ENCODE measurements at places on chromosomes 2 and 18.
A peak's percentile ranks its signal among the peaks of the same experiment; 100 is the strongest.

- DNase-seq, result no peak
Observed at GRCh38 chr2:206482123-206482522, 38.8 kb downstream of the ADAM23 start.

DNA sequence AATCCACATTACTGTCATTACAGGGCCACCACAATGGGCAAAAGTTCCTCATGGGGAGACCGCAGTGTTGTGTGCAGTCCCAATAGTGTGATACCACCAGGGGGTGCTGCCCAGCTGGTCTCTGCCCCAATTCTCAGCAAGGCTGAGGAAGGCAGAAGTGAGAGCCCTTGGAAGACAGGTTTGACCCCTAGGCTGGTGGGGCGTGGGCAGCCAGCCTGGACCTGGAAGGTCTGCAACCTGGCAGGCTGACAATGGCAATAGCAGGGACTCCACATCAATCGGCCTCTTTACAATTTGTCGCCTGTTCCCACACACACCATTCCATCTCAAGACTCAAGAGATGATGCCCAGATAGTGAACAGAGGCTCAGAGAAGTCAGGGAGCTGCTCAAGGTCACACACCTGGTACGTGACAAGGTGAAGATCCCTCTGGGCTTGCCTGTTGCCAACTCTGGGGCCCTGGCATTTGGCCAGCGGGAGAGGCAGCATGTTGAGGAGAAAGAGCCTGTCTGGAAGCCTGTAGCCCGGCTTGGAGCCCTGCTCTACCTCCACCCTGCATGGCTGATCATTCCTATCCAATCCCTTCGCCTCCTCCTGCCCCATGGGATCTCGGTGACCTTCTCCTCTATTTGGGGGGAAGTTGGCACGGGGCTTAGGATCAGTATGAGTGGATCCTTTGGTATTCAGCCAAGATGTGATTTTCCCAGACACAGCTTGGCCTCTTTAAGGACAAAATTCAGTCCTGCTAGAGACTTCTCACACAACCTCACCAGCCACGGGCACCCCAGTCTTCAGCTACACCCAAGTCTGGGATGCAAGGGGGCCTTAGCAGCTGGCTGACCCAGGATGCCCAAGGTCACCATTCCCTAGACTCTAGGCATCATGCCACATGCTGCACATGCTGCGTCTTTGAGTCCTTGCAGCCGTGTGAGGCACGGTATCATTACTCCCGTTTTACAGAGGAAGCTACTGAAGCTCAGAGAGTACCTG, 2.9 kb upstream of the ATOH8 start:
- DNase-seq, result no peak

- DNase-seq, result no peak
Observed at GRCh38 chr2:6626401-6627012, 239.2 kb downstream of the CMPK2 start.

DNA sequence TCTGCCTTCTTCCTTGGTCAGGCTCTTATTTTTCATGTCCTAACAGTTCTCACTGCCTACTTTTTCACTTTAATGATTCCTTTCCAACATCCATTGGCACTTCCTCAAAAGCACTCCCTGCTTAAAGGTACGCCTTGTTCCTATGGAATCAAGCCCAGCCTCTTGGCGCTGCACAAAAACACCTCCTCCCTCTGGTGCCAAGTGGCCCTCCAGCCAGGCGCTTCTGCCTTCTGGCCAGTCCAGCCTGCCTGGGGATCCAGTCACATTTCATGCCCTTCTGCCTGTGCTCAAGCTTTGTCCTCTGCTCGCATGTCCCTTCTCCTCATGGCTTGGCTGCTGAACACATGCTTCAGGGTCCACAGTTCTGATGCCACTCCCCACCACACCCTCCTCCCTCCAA, 6.3 kb downstream of the TPRKB start:
- no peak for DNase-seq

- DNase-seq, result no peak
Observed at GRCh38 chr2:108367014-108367413, 10.7 kb upstream of the SULT1C4 start.

GRCh38 chr2:74947703-74948102, 10.7 kb upstream of the POLE4 start:
- DNase-seq, result no peak

- DNase-seq, result no peak
Observed at GRCh38 chr2:239821694-239822075, 203.5 kb downstream of the NDUFA10 start.

DNA sequence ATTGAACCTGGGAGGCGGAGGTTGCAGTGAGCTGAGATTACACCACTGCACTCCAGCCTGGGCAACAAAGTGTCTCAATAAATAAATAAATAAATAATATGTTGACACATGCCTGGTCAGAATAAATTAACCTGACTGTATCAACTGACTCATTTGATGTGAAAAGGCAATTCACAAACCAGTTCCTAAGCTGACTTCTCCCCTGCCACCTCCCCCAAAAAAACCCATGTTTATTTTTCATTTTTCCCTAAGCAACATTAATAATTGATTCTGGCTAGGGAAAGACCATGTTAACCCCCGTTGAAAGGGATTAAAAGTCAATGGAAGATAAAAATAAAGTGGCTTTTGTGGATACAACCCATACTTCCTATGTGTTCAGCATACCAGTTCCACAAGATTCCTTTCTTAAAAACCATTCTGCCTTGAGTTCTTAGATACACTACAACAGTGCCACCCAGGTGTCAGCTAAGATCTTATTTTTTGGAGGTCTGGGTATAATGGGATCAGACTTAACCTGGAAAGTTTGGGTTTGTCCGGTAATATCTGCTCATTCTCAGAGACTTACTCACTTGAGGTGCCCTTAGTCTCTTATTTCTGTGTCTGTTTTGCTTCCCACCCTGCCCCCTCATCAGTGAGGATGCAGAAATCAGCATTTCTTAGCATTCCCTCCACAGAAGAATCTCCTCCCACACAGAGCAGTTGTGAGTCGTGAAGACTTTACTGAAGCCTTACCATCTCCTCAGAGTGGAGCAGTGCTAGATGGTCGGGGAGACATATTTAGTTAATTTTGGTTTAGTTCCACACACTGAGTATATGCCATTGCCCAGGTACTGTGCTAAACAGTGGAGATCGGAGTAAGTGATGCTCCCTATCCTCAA, 10.1 kb upstream of the MCFD2 start:
- no peak for DNase-seq

DNA sequence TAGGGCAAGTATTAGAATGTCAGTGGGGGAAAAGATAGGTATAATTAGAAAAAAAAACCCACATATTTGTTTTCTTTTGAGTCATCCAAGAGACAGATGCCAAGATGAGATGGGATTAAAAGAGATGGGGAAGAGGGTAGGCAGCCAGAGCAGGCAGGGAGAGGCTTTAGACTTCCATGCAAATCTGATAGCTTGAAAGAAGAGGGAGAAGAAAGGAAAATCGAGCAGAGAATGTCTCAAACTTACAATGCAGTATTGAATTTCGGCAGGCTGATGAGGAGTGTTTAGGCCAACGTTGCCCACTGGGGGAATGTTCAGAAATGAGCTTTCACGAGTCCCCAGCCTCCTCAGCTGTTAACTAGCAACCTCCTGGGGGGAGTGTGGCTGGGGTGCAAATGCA, 91.3 kb downstream of the SPATS2L start:
- DNase-seq, result no peak

DNA sequence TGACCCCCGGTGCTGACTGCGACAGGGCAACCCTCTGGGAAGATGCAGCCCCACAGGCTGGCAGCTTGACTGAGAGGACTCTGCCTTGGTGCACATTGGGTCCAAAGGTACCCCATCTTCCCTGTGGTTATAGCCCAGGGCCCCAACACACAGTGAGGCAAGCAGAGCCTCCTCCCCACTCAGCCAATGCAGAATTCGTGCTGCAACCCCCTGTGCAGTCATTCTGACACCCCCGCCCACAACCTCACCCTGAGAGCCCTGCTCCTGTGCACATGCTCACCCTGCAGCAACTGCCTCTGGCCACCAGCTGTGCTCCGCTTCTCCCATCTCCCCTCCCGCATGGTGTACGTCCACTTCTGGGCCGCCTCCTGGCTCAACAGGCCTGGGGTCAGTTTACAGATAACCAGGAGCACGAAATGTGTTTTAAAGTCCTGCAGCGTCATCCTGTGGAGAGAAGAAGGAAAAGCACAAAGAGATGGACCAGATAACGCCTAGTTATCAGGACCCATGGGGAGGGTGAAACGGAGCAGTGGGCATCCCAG, 24.4 kb downstream of the CAPN14 start:
- DNase-seq, result no peak

DNA sequence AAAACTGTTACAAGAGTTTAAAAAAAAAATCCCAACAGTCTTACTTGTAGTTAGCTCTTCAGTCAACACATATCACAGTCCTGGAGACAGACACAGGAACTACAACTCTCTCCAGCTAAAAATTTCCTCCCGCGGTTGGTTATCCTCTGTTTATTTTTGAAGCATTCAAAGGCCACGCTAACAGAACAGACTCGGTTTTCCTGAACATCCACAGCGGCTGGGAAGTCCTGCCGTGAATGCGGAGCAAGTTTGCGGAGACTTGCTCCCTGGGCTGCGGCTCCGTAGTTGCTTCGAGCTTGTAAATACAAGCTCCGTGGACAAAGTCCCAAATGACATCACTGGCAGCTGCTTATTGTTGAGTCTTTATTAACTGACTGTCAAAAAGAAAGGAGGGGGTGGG, at the start of gene NCKAP5:
NCKAP5 (minus strand) TSS at position 292 of the 400 bp plus-strand sequence. CDS start 50,937 bp downstream, outside the sequence.
- DNase-seq, result no peak

- DNase-seq, result no peak
Observed at GRCh38 chr2:143482771-143483170, 353.6 kb downstream of the ARHGAP15 start.

GRCh38 chr18:55390898-55391297, 197.1 kb downstream of the TCF4 start:
- no peak for DNase-seq

GRCh38 chr2:23384551-23385343, at the start of gene KLHL29:
TSS of gene KLHL29 (plus strand) at chr2:23385179. CDS start at chr2:23562197, 177,018 bp downstream.
- peak; percentile 28 for DNase-seq

DNA sequence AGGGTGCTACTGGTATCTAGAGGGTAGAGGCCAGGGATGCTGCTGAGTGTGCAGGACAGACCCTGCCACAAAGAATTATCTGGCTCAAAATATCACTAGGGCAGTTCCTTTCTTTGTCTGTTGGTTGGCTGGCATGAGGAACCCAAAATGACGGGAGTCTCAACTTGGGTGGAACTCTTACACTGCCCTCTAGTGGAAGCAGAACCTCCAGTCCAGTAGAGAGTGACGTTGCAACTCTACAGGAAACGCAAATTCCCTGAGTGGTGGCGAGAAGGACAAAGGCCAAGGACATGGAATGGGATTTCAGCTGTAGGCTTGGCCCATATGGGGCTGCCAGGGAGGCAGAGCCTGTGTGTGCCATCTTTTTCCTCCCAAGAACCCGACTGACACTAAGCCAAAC, 47.1 kb downstream of the COPS8 start:
- no peak for DNase-seq

DNA sequence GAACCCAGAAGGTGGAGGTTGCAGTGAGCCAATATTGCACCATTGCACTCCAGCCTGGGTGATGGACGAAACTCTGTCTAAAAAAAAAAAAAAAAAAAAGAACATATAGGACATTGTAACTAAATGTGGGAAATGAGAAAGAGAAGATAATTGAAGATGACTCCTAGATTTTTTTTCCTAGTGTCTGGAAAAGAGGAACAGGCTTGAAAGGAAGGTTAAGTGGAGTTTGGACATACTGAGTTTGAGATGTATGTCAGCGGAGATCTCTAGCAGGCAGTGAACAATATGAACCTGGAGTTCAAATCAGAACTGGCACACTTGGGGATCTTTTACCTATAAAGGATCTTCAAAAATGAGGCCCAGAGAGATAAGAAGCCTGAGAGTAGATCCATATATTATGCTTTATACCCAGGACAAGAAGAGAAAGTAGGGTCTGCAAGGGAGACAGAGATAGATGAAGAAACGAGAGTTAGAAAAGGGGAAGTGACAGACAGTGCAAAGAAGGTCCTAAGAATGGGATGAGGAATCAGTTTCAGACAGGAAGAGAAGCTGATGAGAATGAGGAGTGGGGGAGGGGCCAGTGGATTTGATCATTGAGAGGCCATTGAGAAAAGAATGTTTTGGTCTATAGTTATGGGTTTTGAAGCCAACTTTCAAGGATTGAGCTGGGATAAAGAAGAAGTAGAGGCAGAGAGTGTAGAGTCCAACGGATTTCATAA, 46.9 kb upstream of the CD28 start:
- no peak for DNase-seq

DNA sequence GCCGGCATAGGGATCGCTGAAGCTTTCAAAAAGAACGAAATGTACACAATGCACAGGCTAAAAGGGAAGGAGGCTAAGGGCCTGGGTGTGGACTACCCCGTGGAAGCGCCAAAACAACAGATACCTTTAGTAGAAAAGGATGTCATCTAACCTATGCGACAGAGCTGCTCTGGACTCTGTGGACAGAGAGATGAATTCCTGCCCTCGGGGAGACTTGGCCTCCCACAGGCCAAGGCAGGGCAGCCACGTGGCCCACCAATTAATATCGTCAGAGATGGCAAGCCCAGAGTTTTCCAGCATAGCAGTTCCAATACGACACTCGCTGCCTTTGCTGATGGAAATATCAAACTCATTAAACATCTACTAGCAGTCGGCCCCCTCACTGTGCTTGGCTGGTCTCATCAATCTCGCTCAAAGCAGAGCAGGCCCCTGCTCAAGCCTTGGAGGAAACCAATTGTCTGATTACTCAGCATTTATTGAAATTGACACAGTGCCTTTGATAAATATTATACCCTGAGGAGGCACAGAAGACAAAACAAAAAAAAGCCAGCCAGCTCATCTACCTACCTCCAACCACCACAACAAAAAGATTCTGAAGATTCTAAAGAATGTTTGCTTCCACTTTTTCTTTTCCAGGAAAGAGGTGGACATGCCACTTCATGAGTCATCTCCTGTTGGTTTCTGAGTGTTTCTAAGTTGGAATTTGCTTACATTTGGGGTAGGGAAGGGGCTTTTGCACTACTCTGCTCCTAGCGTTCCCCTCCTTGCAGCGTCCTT, 79.0 kb upstream of the ACAA2 start:
- no peak for DNase-seq

GRCh38 chr2:199979832-199980628, 24.6 kb downstream of the MAIP1 start:
- DNase-seq, result peak; percentile 53

Data from stimulated activated CD4-positive, alpha-beta T cell treated with anti-CD3 and anti-CD28 coated beads, Interleukin-1b, Interleukin-23, amount 100 ng/mL, for 1 hour (primary cell).